ENCODE measurements at places on chromosomes 6 and 20. TPM values are rescaled to one million over a fixed set of nuclear protein-coding genes. Genes with fewer than 3 reads are reported as not detected.

FAM209B gene
- not detected for total RNA-seq

MYLK4 gene
- 0.36 TPM for total RNA-seq

TRMT11 gene
- 27.1 TPM for total RNA-seq

IL17F gene
- total RNA-seq: not detected

UNC93A gene
- total RNA-seq: not detected

HLA-DRB5 gene
- total RNA-seq: not detected

PAX1 gene
- under 0.01 TPM for total RNA-seq

TBXT gene
- not detected for total RNA-seq

SSTR4 gene
- not detected for total RNA-seq

ATP6V1G2 gene
- total RNA-seq: 2.2 TPM

SIRPB1 gene
- total RNA-seq: 1.2 TPM

EEF1A2 gene
- not detected for total RNA-seq

KCNQ5 gene
- total RNA-seq: 8.5 TPM

RAET1L gene
- not detected for total RNA-seq

GHRH gene
- not detected for total RNA-seq

MUC22 gene
- total RNA-seq: not detected

NKX2-4 gene
- not detected for total RNA-seq

HLA-F gene
- 30.4 TPM for total RNA-seq

MACROD2 gene
- total RNA-seq: 4.0 TPM

RSPO3 gene
- 1.8 TPM for total RNA-seq

ADGRF1 gene
- not detected for total RNA-seq

SLC22A2 gene
- total RNA-seq: under 0.01 TPM

POPDC3 gene
- total RNA-seq: 32.6 TPM

COL10A1 gene
- 36.2 TPM for total RNA-seq

SMPDL3A gene
- total RNA-seq: 22.7 TPM

UBE3D gene
- 9.7 TPM for total RNA-seq

GJA1 gene
- total RNA-seq: 1,360 TPM

GSTA1 gene
- not detected for total RNA-seq

NFATC2 gene
- 0.29 TPM for total RNA-seq

PTPN1 gene
- 28.6 TPM for total RNA-seq

CARMIL1 gene
- total RNA-seq: 25.7 TPM

Measured in osteoblast (primary cell).